Naive thymus-derived CD4-positive, alpha-beta T cell (primary cell): ENCODE measurements at places on chromosomes 3 and 15. TPM values are rescaled to one million over a fixed set of nuclear protein-coding genes. Genes with fewer than 3 reads are reported as not detected.
A peak's percentile ranks its signal among the peaks of the same experiment; 100 is the strongest.

THAP10 gene
- not detected for total RNA-seq

GRCh38 chr3:141825216-141826011, 51.0 kb upstream of the ATP1B3 start:
- no peak overlapping the region for H3K27ac ChIP-seq
- H3K27me3 ChIP-seq: no peaks in the 10 kb centered on the region
- no peak overlapping the region for H3K4me3 ChIP-seq
- H3K36me3 ChIP-seq: no peaks in the 10 kb centered on the region
- DNase-seq: no peak

DNA sequence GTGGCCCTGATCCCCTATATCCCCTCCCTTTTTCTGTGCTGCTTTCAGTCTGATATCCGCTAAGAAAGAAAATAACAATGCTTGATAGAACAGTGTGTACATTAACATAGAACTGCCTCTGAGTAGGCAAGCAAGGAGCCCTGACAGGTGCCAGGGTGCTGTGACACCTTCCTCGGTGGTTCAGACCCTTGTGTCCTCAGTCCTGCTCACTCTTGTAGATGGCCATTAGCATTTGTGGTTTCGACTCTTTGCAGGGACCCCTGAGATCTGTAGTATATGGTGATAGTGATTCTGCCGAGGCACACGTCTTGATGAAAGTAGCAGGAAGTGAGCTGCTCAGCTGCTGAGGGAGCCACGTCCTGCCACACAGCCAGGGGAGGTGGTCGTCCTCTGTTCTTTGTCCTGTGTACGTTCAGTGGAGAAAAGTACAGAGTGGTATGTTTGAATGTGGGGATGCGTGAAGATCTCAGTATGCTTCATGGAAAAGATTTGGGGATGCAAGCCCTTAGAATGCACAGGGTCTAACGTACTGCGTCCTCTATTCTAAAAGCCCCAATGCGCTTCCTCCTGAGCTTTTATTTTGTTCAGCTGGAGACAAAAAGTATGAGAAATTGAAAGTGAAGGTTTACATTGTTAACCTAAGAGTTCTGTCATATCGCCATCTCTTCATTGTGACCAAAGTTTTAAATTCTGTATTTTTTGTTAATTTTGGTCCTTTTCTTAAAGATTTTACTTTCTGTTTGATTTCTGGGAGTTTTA, 35.4 kb downstream of the PXYLP1 start:
- no peaks in the 10 kb centered on the region for H3K4me1 ChIP-seq
- H3K36me3 ChIP-seq: no peaks in the 10 kb centered on the region
- peak overlapping the region; percentile 73 for H3K4me3 ChIP-seq
- H3K27me3 ChIP-seq: no peaks in the 10 kb centered on the region
- H3K27ac ChIP-seq: peak overlapping the region; percentile 77

- peaks cover 3% of the 10 kb centered on the region for H3K27me3 ChIP-seq
- no peak overlapping the region for H3K27ac ChIP-seq
- H3K4me3 ChIP-seq: no peak overlapping the region
- no peaks in the 10 kb centered on the region for H3K4me1 ChIP-seq
- DNase-seq: no peak
These were observed 12.7 kb upstream of the TOPBP1 start for GRCh38 chr3:133674290-133674919.

CYP1A1 gene
- not detected for total RNA-seq

SSUH2 gene
- not detected for total RNA-seq

- H3K27me3 ChIP-seq: no peaks in the 10 kb centered on the region
- no peak overlapping the region for H3K27ac ChIP-seq
- DNase-seq: no peak
- H3K4me3 ChIP-seq: no peak overlapping the region
These were observed 69.5 kb downstream of the CCDC54 start for GRCh38 chr3:107446706-107447105.

GRCh38 chr15:89119489-89120478, 31.5 kb downstream of the ABHD2 start:
- no peak overlapping the region for H3K4me3 ChIP-seq
- H3K4me1 ChIP-seq: no peaks in the 10 kb centered on the region
- no peaks in the 10 kb centered on the region for H3K27me3 ChIP-seq

DNA sequence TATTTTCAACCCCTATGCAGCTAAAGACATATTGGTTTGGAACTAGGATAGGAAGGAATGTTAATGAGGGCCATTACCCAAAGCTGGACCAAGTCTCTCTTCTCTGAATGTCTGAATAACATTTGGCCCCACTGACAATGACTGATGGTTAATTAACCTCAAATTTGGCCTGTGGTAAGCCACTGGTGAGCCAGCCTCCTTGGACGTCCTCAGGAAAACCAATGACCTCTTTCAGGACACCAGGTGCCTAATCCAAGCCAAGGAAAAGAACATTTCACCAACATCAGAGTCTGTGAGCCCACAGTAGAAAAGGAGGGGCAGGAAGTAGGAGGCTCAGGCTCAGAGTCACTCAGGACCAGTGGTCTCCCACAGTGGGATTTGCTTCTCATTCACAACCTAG, 56.4 kb upstream of the ETV5 start:
- no peaks in the 10 kb centered on the region for H3K27me3 ChIP-seq
- DNase-seq: no peak
- no peaks in the 10 kb centered on the region for H3K4me1 ChIP-seq

LRRC49 gene
- not detected for total RNA-seq

DNA sequence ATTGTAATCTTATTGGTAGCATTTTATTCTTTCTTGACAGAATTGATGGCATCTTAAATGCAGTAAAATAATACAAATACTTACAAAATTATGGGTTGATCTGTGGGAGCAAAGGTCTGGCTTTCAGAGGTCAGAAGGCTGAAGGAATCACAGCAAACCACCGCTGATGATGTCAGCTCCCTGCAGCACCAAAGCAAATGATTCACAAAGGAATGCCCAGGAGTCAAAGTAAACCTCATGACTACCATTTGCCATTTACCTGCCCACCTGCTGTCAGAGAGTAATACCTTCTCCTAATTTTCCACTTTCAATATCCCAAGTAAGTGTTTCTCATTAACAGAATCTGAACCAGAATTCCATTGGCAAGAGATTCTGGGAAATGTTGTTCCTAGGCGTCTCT, 46.1 kb downstream of the CPA3 start:
- H3K36me3 ChIP-seq: no peaks in the 10 kb centered on the region
- H3K27me3 ChIP-seq: no peaks in the 10 kb centered on the region
- no peak overlapping the region for H3K4me3 ChIP-seq
- H3K4me1 ChIP-seq: no peaks in the 10 kb centered on the region
- DNase-seq: no peak

- no peaks in the 10 kb centered on the region for H3K36me3 ChIP-seq
- H3K4me1 ChIP-seq: no peaks in the 10 kb centered on the region
- DNase-seq: no peak
- H3K27ac ChIP-seq: no peak overlapping the region
- no peaks in the 10 kb centered on the region for H3K27me3 ChIP-seq
These were observed 132.5 kb downstream of the DLG1 start for GRCh38 chr3:197165890-197166289.

DNA sequence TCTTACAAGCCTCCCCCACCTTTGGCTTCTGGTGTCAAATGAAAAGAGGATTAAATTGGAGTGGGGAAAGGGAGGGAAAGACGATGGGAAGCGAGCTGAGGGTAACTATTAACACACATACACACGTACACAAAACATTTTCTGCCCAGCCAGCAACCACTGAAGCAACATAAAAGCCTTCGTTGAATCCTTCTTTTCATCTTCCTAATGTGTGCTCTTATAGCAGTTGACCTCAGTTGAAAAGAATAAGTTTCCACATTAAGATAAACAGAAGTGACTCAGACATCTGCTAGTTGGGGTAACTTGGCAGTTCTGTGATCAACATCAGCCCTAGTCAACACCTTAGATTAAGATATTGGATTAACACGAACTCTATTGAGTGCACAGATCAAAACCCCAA, 558.5 kb downstream of the MECOM start:
- H3K4me3 ChIP-seq: no peak overlapping the region
- H3K4me1 ChIP-seq: no peaks in the 10 kb centered on the region
- H3K27ac ChIP-seq: no peak overlapping the region
- no peaks in the 10 kb centered on the region for H3K36me3 ChIP-seq

GRCh38 chr15:48582452-48583247, 62.9 kb downstream of the FBN1 start:
- no peak for DNase-seq
- no peak overlapping the region for H3K27ac ChIP-seq
- H3K36me3 ChIP-seq: no peaks in the 10 kb centered on the region
- no peak overlapping the region for H3K4me3 ChIP-seq
- no peaks in the 10 kb centered on the region for H3K27me3 ChIP-seq

- no peaks in the 10 kb centered on the region for H3K4me1 ChIP-seq
- DNase-seq: no peak
- no peak overlapping the region for H3K27ac ChIP-seq
- H3K36me3 ChIP-seq: no peaks in the 10 kb centered on the region
- no peaks in the 10 kb centered on the region for H3K27me3 ChIP-seq
- no peak overlapping the region for H3K4me3 ChIP-seq
These were observed 30.5 kb upstream of the NOX5 start for GRCh38 chr15:68983961-68984481.

DNA sequence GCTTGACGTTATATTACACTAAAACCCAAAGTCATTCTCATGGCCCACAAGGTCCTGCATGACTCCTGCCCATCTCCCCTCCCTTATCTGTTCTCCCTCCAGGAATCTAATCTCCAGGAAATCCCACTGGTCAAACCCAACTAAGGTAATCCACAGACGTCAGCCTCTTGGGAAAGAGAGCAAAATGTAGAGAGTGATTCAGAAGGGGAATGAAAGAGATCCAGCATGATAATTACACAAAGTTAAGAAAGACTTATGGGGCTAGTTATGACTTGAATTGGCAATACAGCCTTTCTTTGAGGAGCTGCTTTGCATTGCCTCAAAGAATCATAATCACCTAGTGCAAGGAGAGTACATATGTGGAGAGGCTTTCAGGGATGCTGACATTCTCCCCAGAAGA, 137.8 kb upstream of the MYRIP start:
- H3K4me3 ChIP-seq: no peak overlapping the region
- H3K27me3 ChIP-seq: no peaks in the 10 kb centered on the region
- H3K4me1 ChIP-seq: no peaks in the 10 kb centered on the region
- no peaks in the 10 kb centered on the region for H3K36me3 ChIP-seq
- H3K27ac ChIP-seq: no peak overlapping the region
- no peak for DNase-seq

STRIT1 gene
- not detected for total RNA-seq

ATXN7 gene
- 72.2 and 79.0 TPM in 2 replicates for total RNA-seq

GRCh38 chr3:70516076-70516475, 203.6 kb upstream of the MDFIC2 start:
- no peak for DNase-seq
- H3K4me3 ChIP-seq: no peak overlapping the region
- H3K27ac ChIP-seq: no peak overlapping the region
- no peaks in the 10 kb centered on the region for H3K4me1 ChIP-seq

- DNase-seq: no peak
- H3K4me3 ChIP-seq: no peak overlapping the region
- H3K27ac ChIP-seq: no peak overlapping the region
- H3K4me1 ChIP-seq: no peaks in the 10 kb centered on the region
- no peaks in the 10 kb centered on the region for H3K36me3 ChIP-seq
These were observed 118.1 kb downstream of the APBA2 start for GRCh38 chr15:29003840-29004233.

LINGO1 gene
- total RNA-seq: not detected

NEO1 gene
- 6.4 TPM for total RNA-seq

CCDC9B gene
- total RNA-seq: 1.6 TPM

C3orf20 gene
- 0.31 and 0.48 TPM in 2 replicates for total RNA-seq

GRCh38 chr15:77853910-77854309, 221.2 kb upstream of the LINGO1 start:
- H3K27ac ChIP-seq: no peak overlapping the region
- no peaks in the 10 kb centered on the region for H3K4me1 ChIP-seq
- H3K27me3 ChIP-seq: no peaks in the 10 kb centered on the region
- DNase-seq: no peak
- no peak overlapping the region for H3K4me3 ChIP-seq
- no peaks in the 10 kb centered on the region for H3K36me3 ChIP-seq

ERC2 gene
- total RNA-seq: not detected

ECT2 gene
- total RNA-seq: 1.9 TPM

- no peak overlapping the region for H3K4me3 ChIP-seq
- H3K27me3 ChIP-seq: no peaks in the 10 kb centered on the region
- no peak for DNase-seq
- H3K4me1 ChIP-seq: no peaks in the 10 kb centered on the region
- H3K27ac ChIP-seq: no peak overlapping the region
These were observed 256.1 kb upstream of the TLE3 start for GRCh38 chr15:70353606-70354345.

FAM174B gene
- 5.5 TPM for total RNA-seq

DNA sequence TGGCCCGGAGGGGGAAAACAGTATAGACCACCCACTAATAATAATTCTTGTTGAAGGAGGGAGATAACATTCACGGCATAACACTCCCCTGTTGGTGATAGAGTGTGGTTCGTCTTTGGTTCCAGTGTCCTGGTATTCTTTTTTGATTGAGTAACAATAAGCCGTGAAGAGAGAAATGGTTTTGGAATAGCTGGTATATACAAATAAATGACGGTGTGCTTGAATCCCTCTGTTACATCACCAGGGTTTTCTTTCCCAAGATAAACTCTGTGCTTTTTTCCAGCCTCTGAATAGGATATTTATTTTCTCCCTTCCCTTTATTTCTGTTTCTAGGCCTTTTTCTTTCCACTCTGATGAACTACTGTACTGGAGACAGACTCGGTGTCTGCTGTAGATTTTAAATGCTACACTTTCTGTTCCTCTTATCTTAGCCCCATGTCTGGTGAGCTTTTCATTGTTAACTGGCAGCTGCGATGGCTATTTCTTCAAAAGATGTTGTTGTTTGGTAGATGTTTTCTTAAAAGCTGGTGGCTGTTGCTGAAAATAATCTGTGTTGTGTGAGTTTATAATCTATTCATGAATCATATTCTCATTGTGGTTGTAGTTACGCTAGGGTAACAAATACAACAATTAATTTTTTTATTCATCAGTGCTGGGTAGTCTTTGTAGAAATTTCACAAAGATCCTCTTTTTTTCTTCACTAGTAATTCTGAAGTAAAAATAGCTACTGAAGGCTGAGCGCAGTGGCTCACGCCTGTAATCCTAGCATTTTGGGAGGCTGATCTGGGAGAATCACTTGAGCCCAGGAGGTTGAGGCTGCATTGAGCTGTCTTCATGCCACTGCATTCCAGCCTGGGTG, 15.5 kb upstream of the SCAANT1 start:
- no peaks in the 10 kb centered on the region for H3K27me3 ChIP-seq
- no peak for DNase-seq
- H3K4me3 ChIP-seq: no peak overlapping the region
- H3K36me3 ChIP-seq: no peaks in the 10 kb centered on the region
- H3K27ac ChIP-seq: no peak overlapping the region

GRCh38 chr3:133167340-133168024, 129.3 kb downstream of the TMEM108 start:
- H3K27me3 ChIP-seq: no peaks in the 10 kb centered on the region
- DNase-seq: no peak
- no peak overlapping the region for H3K4me3 ChIP-seq
- no peaks in the 10 kb centered on the region for H3K36me3 ChIP-seq
- H3K4me1 ChIP-seq: no peaks in the 10 kb centered on the region

GRCh38 chr3:186425788-186426730, 64.0 kb upstream of the DGKG start:
- DNase-seq: no peak
- no peaks in the 10 kb centered on the region for H3K4me1 ChIP-seq
- no peak overlapping the region for H3K27ac ChIP-seq
- H3K4me3 ChIP-seq: no peak overlapping the region
- H3K36me3 ChIP-seq: no peaks in the 10 kb centered on the region
